ENCODE measurements at places on chromosomes 16 and 17. TPM values are rescaled to one million over a fixed set of nuclear protein-coding genes. Genes with fewer than 3 reads are reported as not detected.
A peak's percentile ranks its signal among the peaks of the same experiment; 100 is the strongest.

- DNase-seq: no peak
These were observed 220.1 kb downstream of the CCDC182 start for GRCh38 chr17:57524839-57525568.

DNA sequence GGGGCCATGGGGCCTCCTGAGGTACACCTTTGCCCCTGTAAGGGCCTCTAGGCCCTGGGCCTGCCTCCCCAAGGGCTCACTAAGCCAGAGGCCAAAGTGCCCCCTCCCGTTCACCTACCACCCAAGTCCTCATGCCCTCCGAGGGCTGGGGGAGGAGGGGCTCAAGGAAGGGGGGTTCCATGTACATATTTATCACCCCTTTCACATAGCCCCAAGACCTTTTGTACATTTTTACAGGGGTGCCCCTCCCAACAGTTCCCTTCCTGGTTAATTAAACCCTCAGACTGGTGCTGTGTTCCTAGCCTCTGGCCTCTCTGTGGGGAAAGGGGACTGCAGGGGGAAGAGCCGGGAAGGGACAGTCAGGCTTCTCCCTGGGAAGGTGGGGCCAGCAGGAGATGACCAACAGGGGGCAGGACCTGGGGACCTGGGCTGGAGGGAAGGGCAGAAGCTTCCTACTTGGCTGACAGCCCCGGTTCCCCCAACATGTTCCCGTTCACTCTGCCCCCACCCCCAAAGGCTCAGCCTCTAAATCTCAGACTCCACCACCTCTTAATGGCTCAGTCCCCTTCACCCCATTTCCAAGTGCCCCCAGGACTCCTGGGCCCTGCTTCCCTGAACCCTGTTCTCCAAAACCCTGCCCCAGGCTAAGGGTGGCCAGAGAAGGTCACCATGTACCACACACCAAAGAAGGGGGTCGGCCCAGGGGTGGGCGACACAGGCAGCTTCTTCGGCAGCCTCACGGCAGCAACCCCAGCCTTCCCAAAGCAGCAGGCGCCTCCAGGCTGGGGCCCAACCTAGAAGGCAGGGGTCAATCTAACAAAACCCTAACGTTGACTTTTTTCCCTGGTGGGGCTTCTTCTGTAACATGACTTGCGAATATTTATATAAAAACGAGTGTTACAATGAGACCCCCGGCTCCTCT, 11.9 kb downstream of the FBRS start:
- no peak for DNase-seq

- DNase-seq: no peak
These were observed 268.1 kb downstream of the SOX9 start for GRCh38 chr17:72388765-72389473.

GRCh38 chr16:2778630-2778958, 1.5 kb upstream of the ELOB start:
- DNase-seq: no peak

DNA sequence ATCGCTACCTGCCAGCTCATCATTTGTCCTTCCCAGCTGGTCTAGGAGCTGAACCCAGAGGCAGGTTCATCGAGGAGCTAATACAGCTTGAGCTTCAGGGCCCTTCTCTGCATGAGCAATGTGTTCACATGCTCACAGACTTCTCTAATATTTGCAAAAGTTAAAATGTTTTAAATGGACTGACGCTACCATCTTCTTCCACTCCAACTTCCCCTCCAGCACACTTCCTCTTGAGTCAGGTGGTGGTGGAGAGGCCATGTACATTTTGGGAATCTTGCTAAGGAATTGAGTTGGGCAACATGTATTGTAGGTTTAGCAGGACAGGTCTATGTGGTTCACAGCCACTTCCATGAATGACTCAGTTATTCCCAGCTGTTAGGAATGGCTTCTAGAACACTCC, 21.6 kb upstream of the RHOT1 start:
- no peak for DNase-seq

- peak; percentile 13 for DNase-seq
These were observed 185.4 kb downstream of the ABCC12 start for GRCh38 chr16:47970291-47970931.

- DNase-seq: no peak
These were observed 5.0 kb upstream of the LASP1 start for GRCh38 chr17:38864636-38865398.

- no peak for DNase-seq
These were observed 10.3 kb upstream of the SLC52A1 start for GRCh38 chr17:5045496-5045895.

- no peak for DNase-seq
These were observed 109.0 kb downstream of the USP31 start for GRCh38 chr16:23040246-23040645.

DNA sequence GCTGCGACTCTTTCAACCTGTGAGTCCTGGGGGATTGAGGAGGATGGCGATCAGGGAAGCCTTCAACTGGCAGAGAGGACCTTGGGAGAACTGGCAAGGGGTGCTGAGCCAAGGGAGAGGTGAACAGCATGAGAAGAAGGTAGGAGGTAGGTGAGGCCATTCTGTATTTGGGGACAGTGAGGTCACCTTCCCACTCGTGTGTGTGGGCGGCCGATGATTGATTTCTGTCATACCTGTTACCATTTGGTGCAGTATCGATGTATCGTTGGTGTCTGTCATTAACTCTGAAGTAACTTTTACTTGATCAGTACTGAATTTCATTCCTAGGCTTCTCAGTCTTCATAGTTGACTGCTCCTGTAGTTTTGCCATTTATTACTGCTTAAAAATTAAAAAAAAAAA, 3.8 kb downstream of the ARSG start:
- no peak for DNase-seq

GRCh38 chr17:76336756-76337412, 16.8 kb downstream of the PRPSAP1 start:
- no peak for DNase-seq

- no peak for DNase-seq
These were observed 55.1 kb downstream of the ATP2C2 start for GRCh38 chr16:84423416-84423837.

DNA sequence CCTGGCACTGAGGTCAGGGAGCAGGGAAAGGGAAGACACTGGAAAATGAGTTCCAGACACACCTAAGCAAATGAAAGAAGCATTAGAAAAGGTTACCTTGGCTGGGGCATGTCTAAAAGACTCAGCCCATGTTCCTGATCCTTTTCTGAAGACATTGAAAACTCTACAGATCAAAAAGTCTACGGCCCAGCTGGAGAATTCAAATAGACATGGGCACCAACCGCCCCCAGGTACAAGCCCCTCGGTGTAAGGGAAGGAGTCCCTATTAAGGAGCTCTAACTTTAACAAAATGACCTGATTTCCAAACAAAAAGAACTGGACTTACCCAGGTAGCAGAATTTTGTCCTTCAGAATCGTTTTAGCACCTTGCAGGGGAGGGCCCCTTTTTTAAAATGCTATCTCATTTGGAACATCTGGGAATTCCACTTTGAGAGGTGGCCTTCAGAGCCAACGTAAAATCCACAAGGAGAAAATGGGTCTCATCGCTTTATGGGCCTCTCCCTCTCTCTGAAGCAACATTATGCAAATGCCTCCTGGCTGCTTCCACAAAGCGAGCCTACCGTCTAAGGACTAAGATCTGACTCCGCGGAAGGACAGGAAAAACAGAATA, 43.6 kb upstream of the RBFOX3 start:
- DNase-seq: no peak

HS3ST4 gene
- not detected for polyA plus RNA-seq

MATCAP1 gene
- 13.9 TPM for polyA plus RNA-seq

SCGB1C2 gene
- polyA plus RNA-seq: not detected

LRRC75A gene
- 1.2 TPM for polyA plus RNA-seq
